ENCODE measurements at places on chromosomes 13 and 19.

GRCh38 chr13:64551755-64552154 lies 2678.4 kb downstream of the PCDH9 start:
- DNase-seq: no peak

DNA sequence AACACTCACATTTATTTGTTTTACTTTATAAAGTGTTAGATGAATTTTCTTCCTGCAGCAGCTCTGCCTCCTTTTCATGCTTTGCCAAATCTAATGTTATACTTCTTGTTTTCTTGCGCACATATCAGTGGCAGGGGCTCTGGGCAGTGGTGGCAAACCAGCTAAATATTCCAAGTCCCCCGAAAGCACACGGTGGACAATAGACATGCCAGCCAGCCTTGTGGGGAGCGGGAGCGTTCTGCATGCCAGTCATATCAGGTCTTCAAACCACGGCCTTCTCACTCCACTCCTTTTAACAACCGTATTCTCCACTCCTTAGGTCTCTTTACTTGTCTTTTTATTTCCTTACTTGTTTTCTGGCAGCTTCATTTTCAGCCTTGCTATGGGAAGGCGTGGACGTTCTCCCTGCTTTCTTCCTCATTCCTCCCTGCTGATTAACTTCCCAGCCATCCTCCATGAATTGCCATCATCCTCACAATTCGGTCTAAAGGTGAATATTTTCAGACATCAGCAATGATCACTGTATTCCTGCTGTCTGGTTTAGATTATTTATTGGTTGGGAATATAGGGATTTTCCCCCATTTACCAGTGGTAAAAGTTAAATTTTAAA lies 77.1 kb upstream of the WASF3 start:
- DNase-seq: no peak

DNA sequence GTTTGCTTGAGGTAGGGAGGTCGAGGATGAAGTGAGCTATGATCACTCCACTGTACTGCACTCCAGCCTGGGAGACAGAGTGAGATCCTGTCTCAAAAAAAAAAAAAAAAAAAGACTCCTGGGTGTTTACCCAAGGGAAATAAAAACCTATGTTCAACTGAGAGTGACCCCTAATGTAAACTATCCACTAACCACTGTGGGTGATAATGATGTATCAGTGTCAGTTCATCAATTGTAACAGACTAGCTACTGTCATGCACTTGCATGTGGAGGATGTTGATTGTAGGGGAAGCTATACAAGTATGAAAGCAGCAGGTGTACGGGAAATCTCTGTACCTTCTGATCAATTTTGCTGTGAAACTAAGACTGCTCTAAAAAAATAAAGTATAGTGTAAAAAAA lies 2.6 kb upstream of the CIB3 start:
- DNase-seq: no peak

- DNase-seq: no peak
Observed at GRCh38 chr13:40152145-40152544, 496.7 kb downstream of the COG6 start.

- no peak for DNase-seq
Observed at GRCh38 chr13:53220038-53220437, 191.4 kb downstream of the OLFM4 start.

DNA sequence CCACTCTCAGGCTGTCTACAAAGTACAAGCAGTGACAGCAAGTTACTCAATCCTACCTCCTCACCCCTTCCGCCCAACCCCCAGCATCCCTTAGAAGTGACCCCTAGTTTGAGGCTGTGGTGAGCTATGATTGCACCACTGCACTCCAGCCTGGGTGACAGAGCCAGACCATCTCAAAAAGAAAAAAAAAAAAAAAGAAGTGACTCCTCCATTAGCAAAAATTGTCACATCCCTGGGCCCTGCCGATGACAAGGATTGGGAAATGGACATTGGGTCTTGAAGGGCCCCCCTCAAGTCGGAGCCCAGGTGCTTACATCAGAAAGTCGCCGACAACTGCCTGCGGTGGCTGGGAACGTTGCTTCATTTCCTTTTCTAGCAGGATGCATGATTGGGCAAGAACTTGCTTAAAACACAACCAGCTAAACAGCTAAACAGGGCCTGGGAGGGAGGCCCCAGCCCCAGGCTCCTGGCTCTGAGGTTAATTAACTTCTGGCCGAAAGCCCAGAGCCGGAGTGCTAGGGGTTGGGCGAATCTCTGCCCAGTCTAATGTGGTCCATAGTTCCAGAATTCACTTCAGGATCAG lies 15.3 kb downstream of the RAB3D start:
- peak; percentile 96 for DNase-seq

DNA sequence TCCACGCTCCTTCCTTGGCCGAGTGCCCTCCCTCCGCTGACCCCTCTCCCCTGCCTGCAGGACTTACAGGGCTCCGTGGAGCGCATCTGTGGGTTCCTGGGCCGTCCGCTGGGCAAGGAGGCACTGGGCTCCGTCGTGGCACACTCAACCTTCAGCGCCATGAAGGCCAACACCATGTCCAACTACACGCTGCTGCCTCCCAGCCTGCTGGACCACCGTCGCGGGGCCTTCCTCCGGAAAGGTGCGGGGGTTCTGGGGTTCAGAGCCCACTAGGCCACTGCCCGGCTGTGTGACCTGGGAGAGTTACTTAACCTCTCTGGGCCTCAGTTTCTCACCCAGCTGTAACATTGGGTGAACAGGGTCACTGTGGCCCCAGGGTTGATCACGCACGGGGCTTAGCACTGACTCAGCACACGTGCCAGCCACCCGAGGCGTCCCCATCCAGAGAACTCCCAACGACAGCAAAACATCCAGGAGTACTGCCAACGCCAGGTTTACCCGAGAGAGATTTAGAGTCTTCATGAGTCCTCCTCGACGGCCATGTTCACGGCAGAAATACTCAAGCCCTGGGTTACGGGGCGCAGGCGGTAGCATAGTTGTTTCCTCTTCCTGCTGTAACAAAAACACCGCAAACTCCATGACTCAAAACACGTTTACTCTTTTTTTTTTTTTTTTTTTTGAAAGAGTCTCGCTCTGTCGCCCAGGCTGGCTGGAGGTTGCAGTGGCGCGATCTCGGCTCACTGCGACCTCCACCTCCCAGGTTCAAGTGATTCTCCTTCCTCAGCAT lies 9.7 kb upstream of the SPACA4 start:
- DNase-seq: no peak

- no peak for DNase-seq
Observed at GRCh38 chr19:29631450-29631849, 25.4 kb downstream of the POP4 start.

- no peak for DNase-seq
Observed at GRCh38 chr13:21613791-21614190, 9.8 kb upstream of the MICU2 start.

DNA sequence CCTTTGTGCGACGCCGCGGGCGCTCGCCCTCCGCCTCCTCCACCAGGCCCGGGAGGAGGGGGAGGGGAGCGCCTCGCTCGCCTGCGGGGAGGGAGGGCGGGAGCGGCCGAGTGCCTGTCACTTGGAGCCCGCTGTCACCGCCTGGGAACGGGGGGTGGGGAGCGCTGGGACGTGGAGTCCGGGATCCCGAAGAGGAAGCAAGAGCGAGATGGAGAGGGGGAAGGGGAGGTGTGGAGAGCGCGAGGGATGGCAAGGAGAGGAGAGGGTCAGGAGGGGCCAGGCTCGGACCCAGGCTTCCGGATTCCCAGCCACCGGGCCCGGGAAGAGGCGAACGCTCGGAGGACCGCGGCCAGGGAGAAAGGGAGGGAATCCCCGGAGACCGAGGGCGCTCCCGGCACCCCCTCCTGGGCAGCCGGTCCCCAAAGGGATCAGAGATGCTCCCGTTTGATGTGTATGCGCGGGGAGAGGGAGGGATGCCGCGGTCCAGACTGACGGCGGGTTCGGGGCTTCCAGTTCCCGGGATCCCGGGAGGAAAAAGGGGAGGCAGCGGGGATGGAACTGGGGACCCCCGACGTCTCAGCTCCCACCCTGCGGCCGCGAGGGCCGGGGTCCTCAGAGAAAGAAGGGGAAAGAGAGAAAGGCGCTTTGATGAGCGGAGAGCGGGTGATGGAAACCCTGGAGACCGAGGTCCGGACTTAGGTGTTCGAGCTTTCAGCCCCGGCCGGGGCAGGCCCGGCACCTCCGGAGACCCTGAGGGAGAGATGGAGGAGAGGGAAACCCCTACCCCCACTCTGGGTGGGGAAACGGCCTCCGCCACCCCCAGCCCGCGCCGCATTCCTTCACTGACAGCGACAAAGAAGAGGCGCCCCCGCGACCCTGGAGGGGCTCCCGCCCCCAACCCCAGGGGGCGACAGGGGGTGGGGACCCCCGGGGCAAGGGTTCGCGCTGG lies 4.7 kb upstream of the DPF1 start:
- DNase-seq: no peak

DNA sequence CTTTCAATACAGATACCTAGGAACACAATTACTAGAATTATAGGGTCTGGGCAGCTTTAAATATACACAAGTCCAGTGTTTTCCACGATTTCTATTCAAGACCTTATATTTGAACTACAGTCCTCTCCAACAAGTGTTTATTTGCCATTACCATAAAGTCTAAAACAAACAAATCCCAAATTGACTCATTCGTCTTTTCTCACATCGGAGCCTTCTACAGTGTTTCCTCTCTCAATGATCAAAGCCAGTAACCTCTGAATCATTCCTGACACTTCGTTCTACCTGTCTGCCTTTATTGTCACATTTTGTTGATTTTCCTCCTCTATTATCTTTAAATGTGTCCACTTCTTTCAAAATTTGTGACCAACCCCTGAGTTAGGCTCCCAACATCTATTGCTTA lies 1356.5 kb upstream of the SLC10A2 start:
- no peak for DNase-seq

GRCh38 chr19:49985871-49986270 lies 24.9 kb upstream of the SIGLEC11 start:
- no peak for DNase-seq

DNA sequence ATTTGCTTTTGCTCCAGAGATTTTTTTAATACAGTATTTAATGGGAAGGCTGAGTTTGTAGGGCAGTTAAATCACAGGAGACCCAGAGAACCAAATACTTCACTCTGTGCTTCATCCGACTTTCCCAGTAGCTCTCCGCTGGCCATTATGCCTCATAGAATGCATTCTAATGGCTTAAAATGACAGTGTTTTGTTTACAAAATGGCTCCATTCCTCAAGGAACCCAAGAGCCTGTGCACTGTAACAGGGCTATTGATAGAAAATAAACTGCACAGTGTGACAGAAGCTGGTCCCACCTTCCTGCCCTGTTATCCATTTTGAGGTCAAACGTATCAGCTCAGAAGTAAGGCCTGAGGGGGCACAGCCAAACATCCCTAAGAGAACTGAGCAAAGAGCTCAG lies 136.5 kb downstream of the RAP2A start:
- no peak for DNase-seq

DNA sequence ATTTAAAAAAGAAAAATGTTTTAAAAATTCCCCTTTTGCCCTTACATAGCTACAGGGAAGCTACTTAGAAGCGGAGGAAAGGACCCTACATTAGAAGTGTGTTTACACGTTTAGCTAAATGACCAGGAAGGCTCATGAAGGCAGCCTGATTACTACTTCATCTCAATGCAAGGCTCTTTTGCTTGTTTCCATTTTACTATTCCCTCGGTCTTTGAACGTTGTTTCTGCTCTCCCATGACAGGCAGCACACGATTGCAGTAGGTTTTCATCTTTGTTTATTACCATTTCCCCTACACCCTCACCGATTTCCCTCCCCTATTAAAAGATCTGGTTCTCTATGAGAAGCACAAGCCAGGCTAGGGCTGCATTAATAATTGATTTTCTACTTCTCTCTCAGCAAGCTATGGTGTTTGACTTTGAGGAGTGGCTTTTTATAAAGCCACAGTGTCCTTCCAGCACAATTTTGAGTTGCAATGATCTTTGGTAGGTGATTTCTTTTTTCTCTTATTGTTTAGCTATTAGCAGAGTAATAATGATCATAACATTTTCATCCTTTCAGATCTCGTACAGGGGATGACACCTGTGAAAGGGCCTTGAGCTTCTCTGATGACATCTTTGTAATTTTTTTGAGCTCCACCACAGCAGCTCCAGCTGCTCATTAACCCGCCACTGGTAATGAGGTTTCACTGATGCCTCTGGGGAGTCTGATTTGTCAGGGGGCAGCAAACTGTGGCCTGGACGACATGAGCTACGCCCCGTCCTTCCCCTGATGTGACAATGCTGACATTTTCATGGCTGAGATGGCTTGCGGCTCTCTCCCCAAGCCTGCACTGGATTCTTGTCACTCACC lies 670.3 kb downstream of the UQCRFS1 start:
- no peak for DNase-seq

DNA sequence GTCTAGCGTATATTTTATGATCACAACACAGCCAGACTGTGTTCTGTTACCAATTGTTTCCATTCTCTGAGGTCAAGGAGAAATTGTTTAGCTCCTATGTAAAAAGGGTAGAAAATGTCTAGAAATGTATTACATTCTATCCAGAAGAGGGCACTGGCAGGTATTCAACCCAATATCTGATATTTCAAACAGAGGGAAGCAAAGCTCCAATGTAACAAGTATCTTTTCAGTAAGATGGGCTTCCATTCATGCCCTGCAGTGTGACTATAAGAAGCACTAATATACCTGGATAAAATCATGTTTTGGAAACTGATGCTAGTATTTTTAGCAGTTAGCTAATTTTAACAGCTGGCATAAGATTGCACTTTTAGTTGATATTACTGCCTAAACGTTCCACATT lies 312.7 kb downstream of the FGF14 start:
- DNase-seq: no peak

DNA sequence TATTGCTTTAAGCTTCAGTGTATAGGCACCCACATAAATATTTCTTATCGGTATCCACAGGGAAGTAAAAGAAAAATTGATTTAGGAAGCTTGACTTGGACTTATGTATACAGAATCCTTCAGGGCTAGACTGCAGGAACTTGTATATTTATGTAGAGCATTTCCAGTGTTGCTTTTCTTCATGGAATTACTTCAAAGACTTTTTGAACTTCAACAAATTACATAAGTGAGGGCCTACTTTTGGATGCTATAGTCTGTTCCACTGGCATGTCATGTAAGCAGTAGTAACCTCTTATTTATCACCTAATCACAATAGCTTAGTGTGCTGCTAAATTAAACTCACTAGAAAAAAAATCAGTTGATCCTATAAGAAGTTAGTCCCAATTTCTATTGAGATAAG lies 557.9 kb upstream of the SLITRK6 start:
- no peak for DNase-seq

GRCh38 chr13:48009284-48009683 lies 8.2 kb upstream of the SUCLA2 start:
- no peak for DNase-seq

DNA sequence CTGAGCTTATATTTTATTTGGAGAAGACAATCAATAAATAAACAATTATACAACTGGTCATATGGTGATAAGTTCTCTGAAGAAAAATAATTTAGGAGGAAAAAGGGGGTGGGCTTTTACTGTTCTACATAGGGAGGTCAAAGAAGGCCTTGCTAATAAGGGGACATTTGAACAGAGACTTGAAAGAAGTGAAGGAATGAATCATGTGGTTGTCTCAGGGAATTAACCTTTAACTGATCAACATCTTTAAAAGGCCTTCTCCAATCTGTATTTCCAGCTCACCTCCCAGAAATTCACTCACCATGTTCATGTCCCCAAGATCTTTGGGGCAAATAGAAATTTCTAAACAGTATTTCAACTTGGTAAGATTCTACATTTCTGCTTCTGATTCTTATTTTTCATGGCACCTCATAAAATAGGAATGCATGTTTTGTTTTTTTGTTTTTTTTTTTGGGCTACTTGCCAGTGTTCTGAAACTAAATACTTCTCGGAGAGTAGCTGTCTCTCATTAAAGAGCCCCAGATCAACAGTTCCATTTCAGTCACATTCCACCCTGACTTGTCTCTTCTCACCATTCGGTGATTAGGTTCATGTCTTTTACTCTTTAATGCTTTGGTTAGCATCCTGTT lies 19.2 kb upstream of the LPAR6 start:
- no peak for DNase-seq

- no peak for DNase-seq
Observed at GRCh38 chr19:12789098-12789903, 2.0 kb upstream of the JUNB start.
